ENCODE measurements at places on chromosomes 3 and 15.

- no peak for DNase-seq
These were observed 43.4 kb downstream of the COLQ start for GRCh38 chr3:15477951-15478639.

DNA sequence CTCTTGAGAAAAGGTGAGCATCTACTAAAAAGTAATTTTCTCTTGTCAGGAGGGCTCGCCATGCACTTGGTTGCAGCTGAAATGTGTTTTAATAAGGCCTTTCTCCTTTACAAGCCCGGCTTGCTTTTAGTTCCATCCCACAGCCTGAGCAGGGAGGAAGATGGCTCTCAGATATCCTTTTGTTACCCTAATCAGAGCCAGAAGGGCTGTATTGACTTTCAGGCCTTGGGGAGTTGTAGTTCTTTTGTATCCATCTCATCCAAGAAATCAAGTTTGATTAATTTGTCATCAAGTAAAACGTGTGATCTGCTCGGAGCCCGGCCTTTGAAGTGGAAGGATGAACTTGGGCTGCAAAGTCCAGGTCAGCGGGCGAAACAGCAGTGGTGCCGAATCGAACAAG lies 52.9 kb downstream of the EIF4E3 start:
- DNase-seq, result no peak

DNA sequence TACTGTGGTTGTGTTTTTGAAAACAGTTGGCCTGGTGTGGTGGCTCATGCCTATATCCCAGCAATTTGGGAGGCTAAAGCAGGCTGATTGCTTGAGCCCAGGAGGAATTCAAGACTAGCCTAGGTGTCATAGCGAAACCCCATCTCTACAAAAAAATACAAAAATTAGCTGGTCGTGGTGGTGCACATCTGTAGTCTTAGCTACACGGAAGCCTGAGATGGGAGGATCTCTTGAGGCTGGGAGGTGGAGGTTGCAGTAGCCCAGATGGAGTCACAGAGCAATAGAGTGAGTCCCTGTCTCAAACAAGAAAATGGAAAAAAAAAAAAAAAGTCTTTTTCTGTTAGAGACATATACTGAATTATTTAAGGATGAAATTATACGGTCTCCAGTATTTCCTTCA lies 14.7 kb upstream of the LRRFIP2 start:
- DNase-seq, result no peak

- DNase-seq, result no peak
These were observed 289 bp upstream of the TFDP2 start for GRCh38 chr3:142149673-142149992.

GRCh38 chr3:185361920-185362319 lies 1.0 kb upstream of the MAP3K13 start:
- no peak for DNase-seq

- no peak for DNase-seq
These were observed 86.0 kb upstream of the VGLL3 start for GRCh38 chr3:87076946-87077345.

DNA sequence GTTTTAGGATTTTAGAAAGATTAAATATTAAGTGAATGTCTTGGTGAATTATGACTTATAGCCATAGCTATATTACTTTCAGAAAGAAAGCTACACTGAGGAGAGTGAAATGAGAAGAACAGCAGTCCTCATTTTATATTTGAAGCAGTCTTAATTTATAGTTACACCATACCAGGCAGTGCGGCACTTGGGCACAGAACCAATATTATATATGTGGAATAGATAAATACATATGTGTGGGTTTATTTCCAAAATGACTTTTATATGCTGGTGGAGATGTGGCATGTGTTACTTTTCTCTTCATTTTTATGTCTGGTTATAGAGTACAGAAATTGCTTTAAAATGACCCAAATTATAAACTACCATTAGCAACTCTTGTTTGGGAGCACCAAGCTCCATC lies 759.5 kb downstream of the GRM7 start:
- no peak for DNase-seq

DNA sequence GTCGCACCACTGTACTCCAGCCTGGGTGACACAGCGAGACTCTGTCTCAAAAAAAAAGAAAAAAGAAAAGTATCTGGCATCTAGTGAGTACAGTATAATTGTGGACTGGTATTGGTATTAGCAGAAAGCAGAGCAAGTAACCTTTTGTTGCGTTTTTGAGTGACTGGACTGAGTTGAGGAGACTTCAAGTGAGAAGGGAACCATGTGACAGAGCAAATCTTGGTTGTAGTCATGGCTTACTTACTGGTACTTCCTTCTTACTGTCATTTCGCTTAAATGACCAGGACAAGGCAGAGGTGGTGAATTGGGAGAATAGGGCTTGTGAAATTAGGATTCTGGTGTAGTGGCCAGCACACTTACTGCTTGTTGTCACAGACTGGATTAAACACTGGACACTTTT lies 20.6 kb downstream of the RTF1 start:
- no peak for DNase-seq

GRCh38 chr3:23258110-23258509 lies 55.0 kb downstream of the UBE2E2 start:
- DNase-seq, result no peak

- DNase-seq, result no peak
These were observed 60.1 kb upstream of the PFN2 start for GRCh38 chr3:150030841-150031240.

DNA sequence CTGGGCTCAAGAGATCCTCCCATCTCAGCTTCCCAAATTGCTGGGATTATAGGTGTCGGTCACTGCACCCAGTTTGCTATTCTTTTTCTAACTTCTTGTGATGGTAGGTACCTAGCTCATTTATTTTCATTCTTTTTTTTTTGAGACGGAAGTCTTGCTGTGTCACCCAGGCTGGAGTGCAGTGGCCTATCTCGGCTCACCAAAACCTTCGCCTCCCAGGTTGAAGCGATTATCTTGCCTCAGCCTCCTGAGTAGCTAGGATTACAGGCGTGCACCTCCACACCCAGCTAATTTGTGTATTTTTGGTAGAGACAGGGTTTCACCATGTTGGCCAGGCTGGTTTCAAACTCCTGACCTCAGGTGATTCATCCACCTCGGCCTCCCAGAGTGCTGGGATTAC lies 30.1 kb upstream of the RAD51 start:
- no peak for DNase-seq

- no peak for DNase-seq
These were observed 260.4 kb downstream of the FAM43A start for GRCh38 chr3:194946091-194946490.

GRCh38 chr3:13452490-13453335 lies 27.4 kb upstream of the HDAC11 start:
- peak; percentile 79 for DNase-seq
